ENCODE measurements at places on chromosomes 1 and 21.

GRCh38 chr1:108190686-108191416 is 9.3 kb downstream of the SLC25A24 start:
- DNase-seq = no peak

DNA sequence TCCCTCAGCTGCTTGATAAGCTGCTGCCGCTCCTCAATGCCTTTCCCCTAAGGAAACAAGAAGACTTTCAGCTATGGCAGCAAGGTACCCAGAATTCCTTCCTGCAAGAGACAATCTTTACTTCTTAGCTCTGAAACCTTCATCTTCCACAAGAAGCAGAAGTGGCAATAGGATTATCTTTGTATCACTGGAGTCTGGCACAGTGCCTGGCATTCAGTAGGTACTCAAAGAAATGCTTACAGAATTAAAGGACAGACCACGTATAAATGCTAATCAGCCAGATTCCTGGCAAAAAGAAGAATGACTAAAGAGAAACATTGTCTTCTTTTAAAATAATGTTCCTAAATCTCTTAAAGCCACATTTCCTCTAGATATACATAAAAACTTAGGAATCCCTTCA is 43.7 kb downstream of the SLC27A3 start:
- DNase-seq = no peak

DNA sequence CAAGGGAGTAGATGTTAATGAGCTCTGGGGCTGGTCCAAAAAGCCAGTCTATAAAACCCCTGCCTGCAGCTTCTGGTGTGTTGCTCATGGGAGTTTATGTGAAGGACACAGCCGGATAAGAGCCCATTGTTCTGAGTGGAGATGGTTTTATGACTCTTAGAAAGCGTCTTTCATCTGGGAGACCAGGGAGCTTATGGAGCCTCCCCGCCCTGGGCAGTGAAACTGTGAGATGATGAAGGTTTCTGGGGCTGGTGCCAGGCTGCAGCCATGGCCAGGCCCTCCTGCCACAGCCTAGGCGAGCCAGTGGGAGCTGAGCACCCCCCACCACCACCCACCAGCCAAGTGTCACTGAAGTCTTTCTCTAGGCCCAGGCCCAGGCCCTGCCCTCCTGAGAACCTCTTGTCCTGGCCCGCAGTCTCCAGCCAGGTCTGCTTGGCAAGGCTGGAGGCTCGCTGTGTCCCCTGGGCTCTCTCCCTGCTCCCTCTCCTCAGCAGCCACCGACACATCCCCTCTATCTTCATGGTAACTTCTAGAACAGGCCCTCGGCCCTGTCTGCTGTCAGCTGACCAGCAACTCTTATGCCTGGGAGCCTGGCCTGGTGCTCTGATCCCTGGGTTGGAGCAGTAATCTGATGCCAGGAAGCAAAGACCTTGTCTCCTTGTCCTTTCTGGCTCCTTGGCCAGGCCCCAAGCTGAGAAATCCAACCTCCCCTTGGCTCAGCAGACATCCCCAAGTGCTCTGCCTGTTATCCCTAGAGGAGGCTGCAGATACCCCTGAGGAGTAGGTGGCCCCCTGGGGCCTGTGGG is 7.6 kb upstream of the ARHGEF10L start:
- DNase-seq = no peak

GRCh38 chr1:243977094-243977493 is 74.0 kb upstream of the ZBTB18 start:
- no peak for DNase-seq

- DNase-seq = no peak
These were observed 204.7 kb downstream of the ST6GALNAC3 start for GRCh38 chr1:76279101-76279748.

- DNase-seq = no peak
These were observed at the start of gene HES5 for GRCh38 chr1:2529784-2530512. Gene HES5 (minus strand): TSS chr1:2530263. CDS start chr1:2530164, 99 bp downstream.

DNA sequence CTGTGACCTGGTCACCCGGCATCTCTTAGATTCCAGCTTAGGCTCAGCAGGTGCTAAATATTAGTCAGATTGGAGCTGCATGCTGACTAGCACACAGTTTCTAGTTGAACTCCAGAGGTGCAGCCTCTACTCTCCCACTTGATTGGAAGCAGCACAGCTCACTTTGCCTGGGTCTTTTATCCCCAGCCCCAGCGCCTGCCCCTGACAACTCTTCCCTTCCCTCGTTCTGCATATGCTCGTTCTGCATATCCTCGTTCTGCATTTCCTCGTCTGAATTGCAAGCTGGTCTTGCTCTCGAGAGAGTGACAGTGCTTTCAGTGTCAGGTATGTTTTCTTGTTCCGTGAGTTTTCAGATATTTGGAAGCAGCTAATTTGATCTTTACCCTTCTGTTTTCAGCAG is 11.7 kb downstream of the COL18A1 start:
- DNase-seq = no peak

DNA sequence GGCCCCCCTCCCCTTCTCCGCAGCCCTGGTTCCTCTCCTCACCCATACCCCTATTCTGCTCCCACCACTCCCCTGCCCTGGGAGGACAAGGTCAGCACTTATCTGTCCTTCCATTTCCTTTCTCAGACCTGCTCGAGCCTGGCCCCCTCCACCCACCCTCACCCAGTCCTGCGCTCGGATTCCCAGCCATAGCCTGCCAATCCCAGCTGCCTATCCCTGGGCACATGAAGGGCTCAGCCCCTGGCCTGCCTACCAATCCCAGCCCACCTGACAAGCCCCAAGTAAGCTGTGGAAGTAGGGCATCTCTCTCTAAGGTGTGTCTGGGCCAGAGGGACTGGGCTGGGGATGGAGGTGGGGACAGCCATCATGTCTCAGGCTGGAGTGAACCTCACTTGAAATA is 5.4 kb downstream of the BLACAT1 start:
- no peak for DNase-seq

- no peak for DNase-seq
These were observed 9.4 kb downstream of the IPO9 start for GRCh38 chr1:201838381-201838780.

- DNase-seq = no peak
These were observed 28.5 kb downstream of the TNN start for GRCh38 chr1:175095978-175096607.

- DNase-seq = no peak
These were observed 201.1 kb downstream of the OMA1 start for GRCh38 chr1:58345215-58346035.

DNA sequence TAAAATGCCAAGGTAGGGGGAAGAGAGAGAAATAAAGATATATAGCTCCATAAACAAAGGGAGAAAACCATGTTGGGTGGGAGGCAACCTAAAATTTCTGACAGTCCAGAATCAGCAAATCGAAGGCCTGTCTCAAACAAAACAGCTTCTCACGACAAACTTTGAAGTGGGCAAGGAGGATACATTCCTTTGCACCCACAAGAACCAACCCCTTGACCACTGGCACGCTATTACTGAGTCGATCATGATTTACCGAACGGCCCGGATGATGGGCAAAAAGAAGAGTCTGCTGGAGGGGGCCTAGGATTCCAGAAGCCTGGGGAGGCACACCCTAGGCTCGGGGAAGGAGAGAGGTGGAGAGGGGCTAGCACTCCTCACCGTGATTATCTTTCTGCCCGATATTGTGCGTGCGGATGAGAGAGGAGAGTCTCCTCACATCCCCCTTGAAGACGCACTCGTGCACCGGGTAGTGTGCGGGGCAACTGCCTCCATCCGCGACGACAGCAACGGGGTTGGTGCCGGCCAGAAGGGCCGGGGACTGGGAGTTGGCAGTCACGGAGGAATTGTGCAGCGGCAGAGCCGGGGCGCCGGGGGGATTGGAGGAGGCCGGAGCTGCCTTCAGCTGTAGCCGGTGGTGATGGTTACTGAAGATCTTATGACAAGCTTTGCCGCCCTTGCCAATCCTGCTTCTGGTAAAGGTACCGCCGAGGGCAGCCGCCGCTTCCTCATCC is 756 bp downstream of the ANKRD13C start:
- DNase-seq = peak; percentile 83

DNA sequence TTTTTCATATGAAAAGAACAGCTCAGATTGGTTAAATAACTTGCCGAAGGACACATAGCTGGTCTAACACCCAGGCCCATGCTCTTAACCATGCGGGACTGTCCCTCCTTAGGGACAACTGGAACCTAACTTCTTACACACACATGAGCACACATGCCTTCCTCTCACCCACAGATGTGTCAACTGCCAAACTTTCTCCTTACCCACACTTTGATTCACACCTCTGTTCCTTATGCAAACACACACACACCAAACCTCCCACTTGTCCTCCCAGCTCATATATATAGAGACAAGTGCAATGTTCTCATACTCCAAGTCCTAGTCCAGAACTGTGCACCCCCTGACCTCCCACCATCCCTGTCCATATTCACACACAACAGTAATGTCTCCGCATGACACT is 4.3 kb downstream of the RAB25 start:
- no peak for DNase-seq

DNA sequence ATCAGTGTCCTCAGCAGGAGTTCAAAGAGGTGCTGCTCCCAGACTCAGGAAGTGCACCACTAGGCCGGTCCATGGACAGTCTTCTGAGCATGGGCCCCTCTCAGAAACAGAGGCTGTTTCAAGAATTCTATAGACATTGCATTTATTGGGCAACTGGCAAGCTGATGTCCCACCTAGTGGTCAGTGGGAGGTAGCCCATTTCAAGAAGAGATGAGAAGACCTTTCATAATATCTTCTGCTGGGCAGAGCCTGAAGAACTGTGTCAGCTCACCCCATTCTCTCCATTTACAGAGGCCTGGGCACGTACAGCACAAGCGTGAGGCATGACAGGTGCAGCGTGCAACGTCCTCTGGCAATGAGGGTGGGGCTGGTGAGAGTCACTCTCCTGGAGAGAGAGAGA is 216.0 kb downstream of the DYRK1A start:
- no peak for DNase-seq

DNA sequence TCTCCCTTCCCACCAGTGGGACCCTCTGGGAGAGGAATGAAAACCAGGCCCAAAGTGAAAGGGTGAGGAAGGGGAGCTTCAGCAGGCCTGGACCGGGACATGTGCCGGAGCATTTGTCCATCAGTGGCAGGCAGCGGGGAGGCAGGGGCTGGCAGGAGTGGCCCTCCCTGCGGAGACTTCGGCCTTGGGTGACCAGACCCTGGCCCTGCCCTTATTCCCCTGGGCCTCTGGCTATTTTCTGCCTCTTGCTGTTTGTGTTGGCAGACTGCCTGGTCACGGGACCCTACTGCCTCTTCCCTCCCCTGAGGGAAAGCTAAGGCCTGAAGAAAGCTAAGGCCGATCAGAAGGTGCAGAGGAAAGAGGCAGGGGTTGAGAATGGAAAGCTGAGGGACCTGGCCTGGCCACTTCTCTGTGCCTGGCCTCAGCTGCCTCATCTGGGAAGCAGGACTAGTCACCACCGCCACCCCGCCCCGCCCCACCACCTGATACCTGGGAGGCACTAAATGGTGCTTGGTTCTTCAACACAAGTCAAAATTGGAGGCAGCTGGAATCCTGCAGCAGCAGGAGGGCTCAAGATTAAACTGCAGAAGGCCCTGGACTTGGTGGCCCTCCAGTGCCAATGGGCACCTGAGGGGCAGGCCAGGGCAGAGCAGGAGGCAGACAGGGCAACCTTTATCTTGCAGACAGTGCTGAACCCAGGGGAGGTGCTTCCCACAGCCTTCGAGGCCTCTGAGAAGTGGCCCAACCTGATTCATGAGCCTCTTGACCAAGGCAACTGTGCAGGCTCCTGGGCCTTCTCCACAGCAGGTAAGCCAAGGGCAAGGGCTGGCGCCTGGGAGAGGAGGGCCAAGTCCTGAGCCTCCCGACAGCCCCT is 7.9 kb downstream of the TINAGL1 start:
- no peak for DNase-seq

DNA sequence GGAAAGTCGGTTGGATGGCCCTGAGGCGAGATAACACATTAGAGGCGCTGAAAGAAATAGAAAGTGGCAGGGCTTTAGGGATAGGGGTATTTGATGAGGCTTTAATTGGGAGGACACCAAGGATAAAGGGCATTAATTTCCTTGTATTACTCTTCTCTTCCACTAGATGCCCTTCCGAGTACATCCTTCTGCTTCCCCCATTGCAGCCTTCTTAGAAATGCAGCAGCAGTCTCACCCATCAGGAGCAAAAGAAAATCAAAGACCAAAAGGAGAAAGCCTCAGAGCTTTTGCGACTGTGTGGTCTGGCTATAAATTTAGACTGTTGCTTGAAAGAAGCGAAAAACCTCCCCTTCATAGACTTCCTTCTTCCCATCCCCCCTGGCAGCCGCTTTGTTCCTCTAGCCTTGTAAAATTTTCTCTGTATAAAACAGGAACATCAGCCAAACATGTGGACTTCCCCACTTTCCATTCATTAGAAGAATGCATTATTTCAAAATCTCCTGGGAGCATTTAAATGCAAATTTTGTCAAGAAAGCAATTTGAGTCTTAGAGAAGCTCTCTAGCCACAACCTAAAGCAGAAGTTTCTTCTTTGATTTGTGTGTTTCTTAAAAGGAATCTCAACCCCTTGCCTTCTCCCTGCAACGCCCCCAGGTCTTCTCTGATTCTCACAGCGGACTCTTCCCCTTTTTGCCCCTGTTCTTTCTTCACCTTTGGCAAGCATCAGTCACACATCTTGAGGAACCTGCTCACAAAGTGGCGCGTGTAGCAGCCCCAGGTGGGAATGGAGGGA is 76.6 kb downstream of the NDUFS5 start:
- DNase-seq = no peak

- DNase-seq = no peak
These were observed 37.2 kb upstream of the ST6GALNAC3 start for GRCh38 chr1:76037324-76037723.

GRCh38 chr1:26102119-26102518 is 9.5 kb upstream of the PDIK1L start:
- DNase-seq = no peak

- DNase-seq = no peak
These were observed 22.9 kb downstream of the TOR3A start for GRCh38 chr1:179104611-179105250.

- no peak for DNase-seq
These were observed 32.8 kb upstream of the KCNJ15 start for GRCh38 chr21:38223893-38224540.

DNA sequence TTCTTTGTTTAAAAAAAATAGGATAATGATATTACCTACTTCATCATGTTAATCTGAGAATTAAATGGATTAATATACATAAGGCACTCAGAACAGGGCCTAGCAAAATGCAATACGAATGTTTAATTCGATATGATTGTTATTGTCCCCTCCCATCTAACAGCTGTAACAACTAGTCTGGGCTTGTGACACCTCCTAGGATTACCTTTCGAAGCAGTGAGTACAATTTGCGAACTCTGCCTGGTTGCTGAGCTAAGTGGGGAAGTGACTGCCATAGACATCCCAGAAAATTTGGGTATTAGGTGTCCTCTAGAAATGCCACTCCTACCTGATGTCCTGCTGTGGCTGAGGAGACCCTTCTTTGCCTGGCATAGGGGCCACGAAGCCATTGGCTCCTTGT is 3.0 kb downstream of the RASSF5 start:
- DNase-seq = no peak

Data from suprapubic skin (tissue), 4 donors.